ENCODE measurements at places on chromosomes 4 and X. TPM values are rescaled to one million over a fixed set of nuclear protein-coding genes. Genes with fewer than 3 reads are reported as not detected.

DNA sequence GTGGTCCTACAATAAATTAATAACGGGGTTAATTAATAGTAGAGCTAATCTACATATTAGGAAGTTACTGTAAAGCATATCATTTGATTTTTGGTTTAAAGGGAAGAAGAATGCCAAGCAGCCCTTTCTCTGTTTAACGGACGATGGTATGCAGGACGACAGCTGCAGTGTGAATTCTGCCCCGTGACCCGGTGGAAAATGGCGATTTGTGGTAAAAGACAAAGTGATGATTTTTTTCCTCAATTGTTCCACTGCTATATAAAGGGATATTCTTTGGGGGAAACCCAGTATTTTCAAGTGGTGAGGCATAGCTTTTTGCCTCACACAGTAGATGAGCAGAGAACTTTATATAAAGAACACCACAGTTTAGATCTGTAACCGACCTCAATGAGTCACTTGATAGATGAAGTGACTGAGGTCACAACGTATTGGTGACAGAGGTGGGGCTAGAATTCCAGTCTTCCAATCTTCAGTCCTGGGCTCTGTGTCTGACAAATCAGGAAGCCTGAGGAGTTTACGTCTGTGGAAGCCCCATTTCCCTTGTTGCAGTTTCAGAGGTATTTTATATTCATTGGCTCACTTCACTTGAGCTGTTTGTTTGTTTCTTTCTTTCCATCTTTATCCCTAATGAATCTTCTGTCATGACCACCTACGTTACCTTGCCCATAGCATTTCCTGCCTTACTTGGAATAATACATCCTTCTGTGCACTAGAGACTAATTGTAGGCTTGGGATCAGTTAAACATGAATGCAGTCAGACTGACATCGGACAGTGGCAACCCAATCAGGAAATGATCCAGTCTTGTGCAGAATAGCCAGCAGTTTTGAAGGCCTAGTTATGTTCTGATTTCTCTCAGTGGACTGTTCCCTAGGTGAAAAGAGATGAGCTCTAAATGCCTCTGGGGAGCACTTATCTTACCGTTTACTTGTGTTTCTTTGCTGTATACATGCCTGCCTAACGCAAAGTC is 30.1 kb downstream of the ZRSR2 start:
- DNase-seq = no peak

DNA sequence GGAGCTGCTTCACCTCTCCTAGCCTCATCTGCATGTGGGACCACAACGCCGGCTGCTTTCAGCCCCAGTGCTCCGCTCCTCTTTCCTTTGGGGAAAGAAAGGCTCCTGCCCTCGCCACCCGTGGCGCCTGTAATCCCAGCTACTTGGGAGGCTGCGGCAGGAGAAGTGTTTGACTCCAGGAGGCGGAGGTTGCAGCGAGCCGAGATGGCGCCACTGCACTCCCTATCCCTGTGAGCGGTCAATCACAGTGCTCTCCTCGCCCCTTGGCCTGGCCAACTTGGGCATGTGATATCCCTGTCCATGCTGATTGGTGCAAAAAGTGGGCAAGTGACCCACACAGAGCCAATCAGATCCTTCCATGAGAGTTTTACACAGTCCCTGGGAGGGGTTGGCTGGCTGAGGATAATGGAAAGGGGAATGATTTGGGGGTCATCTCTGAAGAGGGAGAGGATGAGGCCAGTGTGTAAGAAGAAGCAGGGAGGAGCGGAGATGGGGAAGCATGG is 56.2 kb downstream of the WFS1 start:
- no peak for DNase-seq

- DNase-seq = no peak
Measured at GRCh38 chr4:24002330-24002966, 112.6 kb upstream of the PPARGC1A start.

DNA sequence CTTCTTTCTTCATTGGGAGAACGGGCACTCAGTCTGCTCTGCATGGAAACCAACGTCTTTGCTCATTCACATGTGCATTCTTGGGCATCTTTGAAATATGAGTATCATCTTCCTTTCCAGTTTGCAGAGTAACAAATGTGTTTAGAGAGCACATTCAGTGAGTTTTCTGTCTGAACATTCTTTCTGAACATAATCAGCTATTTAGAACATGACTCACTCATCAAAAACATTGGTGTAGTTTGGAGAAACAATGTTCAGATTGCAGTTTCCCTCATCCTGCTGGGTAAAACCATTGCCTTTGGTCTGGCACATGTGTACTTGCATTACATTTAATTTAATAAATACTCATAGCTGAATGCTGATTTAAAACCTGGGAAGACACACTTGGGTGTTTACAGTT is 81.5 kb upstream of the F9 start:
- no peak for DNase-seq

DNA sequence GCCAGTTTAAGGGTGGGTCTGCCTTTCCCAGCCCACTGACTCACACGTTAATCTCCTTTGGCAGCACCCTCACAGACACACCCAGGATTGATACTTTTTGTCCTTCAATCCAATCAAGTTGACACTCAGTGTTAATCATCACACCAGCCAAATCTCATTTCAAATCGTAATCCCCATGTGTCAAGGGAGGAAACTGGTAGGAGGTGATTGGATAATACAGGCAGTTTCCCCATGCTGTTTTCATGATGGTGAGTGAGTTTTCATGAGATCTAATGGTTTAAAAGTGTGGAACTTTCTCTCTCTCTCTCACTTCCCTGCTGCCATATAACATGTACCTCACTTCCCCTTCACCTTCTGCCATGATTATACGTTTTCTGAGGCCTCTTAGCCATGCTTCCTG is 647.2 kb upstream of the FRG1 start:
- DNase-seq = no peak

DNA sequence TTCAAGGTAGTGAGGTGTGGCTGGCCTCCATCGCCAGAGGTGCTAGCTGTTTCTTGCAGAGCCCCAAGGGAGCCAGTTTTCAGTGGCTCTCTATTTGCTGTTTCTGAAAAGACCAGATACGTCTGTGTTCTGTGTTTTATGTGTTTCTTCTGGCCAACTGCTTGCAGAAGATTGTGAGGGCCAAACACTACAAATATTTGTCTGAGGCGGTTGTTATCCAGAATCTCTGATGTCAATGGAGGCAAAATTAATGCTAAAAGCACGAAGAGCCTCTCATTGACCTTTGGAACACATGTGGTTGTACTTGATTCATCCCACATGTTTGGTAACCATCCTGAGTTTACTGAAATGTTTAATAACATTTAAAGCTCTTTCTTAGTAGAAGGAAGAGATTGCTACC is 113.9 kb downstream of the CT47B1 start:
- DNase-seq = no peak

DNA sequence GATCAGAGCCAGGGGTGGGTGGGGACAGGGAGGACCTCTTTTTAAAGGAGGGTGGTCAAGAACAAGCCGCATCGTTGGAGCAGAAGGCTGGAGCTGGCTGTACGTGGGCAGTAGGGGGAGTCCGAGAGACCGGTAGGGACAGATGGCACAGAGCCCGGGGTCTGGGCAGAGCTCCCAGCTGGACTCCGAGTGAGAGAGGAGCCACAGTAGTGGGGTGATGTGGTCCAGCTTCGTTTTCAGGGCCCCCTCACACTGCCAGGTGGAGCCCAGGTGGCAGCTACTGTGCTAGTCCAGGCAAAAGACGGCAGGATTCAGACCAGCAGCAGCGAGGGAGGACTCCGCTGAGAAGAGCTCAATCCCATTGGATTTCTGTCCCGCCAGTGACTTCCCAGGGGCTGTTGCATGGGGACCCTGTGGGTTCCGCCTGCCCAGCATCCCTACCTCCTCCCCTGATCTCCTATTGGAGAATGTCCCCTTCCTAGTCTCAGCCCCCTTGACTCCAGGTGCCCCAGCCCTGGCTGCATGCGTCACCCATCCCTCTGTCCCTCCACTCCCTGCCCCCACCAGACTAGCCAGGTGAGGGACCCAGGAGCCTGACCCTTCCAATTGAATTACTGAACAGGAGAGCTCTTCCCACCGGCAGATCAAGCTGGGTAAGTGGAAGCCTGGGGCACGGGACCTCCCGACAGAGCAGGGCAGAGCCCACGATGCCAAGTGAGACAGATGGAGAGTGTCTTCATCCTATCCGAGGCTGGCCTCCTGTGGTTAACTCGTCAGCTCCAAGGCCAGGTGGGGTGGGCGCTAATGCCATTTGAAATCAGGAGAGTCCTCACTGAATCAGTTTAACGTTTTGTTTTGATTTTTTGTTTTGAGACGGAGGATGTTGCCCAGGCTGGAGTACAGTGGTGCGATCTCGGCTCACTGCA is 2.9 kb downstream of the ARHGAP4 start:
- peak; percentile 64 for DNase-seq

- no peak for DNase-seq
Measured at GRCh38 chrX:1274786-1275185, 6.2 kb downstream of the CSF2RA start.

DNA sequence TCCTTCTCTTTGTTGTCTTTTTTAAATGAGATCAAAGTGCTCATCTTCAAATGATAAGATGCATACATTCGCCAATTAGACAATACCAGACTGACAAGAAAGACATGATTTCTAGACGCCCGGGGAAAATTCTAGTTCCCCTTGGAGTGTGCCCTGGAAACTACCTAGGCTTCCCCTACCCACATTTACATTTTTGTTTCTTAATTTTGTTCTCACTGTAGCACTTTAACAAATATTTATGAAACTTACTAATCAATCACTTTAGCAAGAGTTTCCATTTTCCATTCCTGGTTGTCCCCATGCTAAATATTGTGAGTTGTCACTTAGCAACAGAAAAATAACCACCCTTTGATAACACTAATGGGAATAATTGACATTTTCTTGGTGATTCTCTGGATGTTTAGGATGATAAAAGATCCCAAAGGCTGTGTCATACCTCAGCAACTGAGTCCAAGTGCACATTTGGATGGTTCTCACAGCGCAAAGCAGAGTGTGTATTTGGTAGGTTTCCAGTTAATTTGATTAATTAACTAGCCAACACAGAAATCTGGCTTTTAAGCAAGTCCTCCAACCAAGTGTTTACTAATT is 69.6 kb downstream of the FGFBP1 start:
- no peak for DNase-seq

GRCh38 chr4:139188648-139189416 is 11.8 kb upstream of the ELF2 start:
- DNase-seq = no peak

DNA sequence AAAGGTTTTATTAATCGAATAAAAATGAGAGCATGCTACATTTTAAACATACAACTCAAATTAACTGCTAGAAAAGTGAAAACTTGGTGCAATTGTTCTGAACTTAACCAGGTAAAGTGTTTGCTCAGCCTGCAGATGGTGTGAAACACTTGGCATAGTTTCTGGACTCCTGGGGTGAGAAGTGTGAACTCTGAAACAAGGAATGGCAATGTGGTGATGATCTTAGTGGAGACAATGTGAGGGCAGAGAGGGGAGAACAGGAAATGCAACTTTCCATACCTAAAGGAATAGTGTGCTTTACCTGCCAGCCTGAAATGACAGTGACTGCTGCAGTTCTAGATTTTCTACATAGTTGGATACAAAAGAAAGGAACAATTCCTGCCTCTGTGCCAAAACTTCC is 57.4 kb downstream of the CCSER1 start:
- DNase-seq = no peak

DNA sequence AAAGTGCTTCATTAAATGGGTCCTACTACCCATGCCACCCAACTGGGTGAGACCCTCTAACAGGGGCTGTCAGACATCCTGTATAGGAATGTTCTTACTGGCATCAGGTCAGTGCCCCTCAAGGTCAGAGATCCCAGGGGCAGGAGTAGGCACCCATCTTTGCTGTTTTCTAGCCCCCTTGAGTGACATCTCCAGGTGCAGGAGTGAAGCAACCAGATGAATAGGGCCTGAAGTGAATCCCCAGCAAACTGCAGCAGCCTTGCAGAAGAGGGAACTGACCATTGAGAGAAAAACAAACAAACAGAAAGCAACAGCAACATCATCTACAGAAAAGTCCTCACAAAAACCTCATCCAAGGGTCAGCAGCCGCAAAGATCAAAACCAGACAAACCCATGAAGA is 55.8 kb upstream of the GNRHR start:
- DNase-seq = no peak

- DNase-seq = no peak
Measured at GRCh38 chr4:17013382-17014006, 115.0 kb upstream of the LDB2 start.

DNA sequence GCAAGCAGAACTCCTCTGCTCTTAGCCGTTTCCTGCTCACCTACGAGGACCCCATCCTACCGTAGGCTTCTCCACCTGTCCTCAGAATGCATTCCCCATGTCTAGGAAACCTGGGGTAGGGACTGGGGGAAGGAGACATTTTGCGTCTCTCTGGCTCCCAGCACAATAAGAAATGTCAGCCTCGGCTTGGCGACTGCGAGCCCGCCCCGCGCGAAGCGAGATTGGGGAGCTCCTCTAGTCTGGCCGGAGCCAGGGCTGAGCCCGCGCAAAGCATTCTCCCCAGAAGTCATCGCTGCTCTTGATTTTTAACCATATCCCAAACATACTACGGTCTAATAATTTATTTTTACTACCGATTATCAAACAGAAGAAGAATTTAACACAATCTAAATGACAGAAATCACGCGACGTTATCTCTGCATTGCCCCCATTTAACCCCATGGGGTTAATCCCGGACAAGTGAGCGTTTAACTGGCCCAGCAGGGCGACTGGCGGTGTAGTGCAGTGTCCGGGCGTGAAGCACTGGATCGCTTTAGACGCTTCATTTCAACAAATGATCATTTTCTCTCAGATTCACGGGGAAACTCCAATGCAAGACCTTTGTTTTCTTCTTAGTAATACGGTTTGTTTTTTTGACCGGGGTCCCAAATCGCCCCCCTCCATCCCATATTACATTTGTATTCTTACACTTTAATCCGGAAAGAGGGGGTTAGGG is 8.0 kb upstream of the PITX2 start:
- DNase-seq = no peak

GRCh38 chr4:88230969-88231771 is 53.2 kb downstream of the PPM1K start:
- DNase-seq = no peak

DNA sequence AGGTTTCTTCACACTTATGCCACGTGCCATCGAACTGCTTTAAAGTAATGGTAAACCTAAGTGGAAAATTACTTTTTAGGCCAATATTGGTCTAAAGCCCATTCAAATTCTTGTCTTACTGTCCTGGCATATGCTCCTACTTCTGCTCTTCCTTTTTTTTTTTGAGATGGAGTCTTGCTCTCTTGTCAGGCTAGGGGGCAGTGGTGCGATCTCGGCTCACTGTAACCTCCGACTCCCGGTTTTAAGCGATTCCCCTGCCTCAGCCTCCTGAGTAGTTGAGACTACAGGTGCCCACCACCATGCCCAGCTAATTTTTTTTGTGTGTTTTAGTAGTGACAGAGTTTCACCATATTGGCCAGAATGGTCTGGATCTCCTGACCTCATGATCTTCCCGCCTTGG is 129.0 kb upstream of the TECRL start:
- DNase-seq = no peak

- DNase-seq = no peak
Measured at GRCh38 chrX:7512845-7513244, 330.1 kb upstream of the VCX start.

POLN gene
- total RNA-seq = 2.8 TPM

VCX3A gene
- total RNA-seq = not detected

GSTCD gene
- total RNA-seq = 9.0 TPM

DGAT2L6 gene
- not detected for total RNA-seq

MGARP gene
- not detected for total RNA-seq

NOX1 gene
- total RNA-seq = 84.6 TPM

C4orf51 gene
- not detected for total RNA-seq

GAGE12H gene
- total RNA-seq = not detected

CRLF2 gene
- not detected for total RNA-seq

TLR3 gene
- 13.6 TPM for total RNA-seq

SPP1 gene
- total RNA-seq = 11.6 TPM

RBM10 gene
- 30.0 TPM for total RNA-seq

NXF2 gene
- total RNA-seq = not detected

ASMT gene
- not detected for total RNA-seq

TSPAN7 gene
- 66.1 TPM for total RNA-seq

USP17L28 gene
- total RNA-seq = not detected

CFAP97 gene
- 22.4 TPM for total RNA-seq

Measured in colonic mucosa (tissue), 4 donors.